ENCODE measurements at places on chromosomes 6 and 20.

- DNase-seq, result peak; percentile 38
These were observed 23.0 kb upstream of the SLC22A7 start for GRCh38 chr6:43274916-43275597.

GRCh38 chr6:39824030-39824926 is 32.1 kb downstream of the DAAM2 start:
- DNase-seq, result no peak

- DNase-seq, result no peak
These were observed 25.8 kb upstream of the SLC9A8 start for GRCh38 chr20:49786668-49787370.

DNA sequence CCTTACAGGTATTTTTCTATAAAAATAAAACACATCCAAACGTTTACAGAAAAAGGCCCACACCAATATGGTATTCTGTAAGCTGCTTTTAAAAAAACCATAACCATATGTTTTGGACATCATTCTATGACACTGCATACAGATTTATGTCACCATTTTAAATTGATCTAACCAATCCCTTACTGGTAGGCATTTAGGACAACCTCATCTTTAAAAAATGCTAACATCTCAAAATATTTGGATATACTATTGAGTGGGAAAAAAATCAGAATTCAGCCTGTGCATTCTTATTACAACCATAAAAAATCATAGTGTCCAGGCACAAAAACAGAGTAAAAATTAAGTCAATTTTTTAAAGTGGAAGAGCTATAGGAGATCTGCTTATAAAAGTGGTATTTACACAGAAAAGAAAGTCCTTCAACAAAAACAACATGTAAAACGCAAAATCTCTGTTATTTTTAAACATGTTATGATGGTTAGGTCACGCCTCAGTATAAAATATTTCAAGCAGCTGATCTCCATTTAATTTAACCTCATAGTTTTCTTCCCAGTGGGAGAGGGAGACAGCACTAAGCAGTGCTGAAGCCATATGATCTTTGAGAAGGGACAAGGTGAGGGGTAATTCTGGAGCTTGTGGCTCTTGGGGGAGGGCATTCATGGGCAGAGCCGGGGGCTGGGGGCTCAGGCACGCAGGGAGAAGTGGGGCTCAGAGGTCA is 21.2 kb downstream of the TRAM2 start:
- DNase-seq, result no peak

DNA sequence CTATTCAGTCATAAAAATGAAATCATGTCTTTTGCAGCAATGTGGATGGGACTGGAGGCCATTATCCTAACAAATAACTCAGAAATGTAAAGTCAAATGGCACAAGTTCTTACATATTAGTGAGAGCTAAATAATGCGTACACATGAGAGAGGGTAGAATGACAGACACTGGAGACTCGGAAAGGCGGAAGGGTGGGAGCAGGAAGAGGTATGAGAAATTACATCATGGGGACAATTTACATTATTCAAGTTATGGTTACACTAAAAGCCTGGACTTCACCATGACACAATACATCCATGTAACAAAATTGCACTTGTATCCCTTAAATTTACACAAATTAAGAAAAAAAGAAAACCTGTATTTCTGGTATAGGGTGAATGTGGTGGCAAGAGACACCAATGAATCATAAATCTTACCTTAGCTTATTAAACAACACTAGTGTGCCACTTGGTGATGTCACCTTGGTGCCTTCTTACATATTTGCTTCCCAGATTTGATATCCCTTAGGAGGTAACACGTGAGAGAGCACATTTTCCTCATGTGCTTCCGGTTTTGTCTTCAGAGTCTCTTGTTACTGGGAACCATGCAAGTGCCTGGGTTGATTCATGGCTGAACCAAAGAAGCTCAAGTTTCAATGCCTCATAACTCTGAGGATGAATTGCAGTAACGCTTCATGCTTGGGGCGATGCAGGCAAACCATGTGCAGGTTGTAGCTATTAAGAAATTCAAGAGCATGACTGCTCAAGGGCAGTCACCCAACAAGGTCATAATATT is 84.6 kb downstream of the DCDC2 start:
- DNase-seq, result no peak

GRCh38 chr20:33305589-33306057 is 22.6 kb downstream of the BPIFB1 start:
- DNase-seq, result no peak

DNA sequence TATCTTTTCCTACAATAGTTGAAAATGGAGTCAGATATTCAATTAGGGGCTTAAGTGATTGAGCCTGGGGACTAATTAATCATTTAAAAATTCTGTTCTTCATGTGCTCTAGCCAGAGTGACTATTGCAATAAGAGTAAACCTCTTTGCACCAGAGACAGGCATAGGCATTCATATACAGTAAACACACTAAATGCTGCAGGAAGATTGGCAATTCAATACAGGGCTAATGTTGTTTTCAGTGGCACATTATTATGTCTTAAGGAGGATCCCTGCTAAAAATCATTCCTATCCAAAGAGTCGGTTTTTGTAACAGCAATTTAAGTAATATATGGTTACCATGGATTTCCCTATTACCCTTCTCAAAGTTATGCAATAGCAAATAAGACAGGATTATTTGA is 1.2 kb downstream of the PDE7B start:
- DNase-seq, result no peak

DNA sequence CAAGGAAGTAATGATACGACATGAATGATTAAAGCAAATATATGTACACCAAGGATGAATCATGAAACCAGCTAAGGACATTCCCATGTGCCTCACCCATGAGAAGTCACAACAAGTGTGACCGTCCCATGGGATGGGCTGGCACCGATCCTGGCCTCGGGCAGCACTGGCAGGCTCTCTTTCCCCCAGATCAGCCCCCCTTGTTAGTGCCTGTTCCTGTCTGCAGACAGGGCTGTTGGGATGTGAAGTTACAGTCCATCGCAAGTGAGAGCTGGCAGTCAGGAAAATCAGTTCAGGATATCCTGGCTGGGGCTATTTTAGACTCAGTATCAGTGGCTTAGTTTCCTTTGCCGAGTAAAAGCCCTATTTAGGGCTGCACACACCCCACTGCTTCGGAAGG is 129.2 kb upstream of the SNX9 start:
- DNase-seq, result no peak

GRCh38 chr6:61711849-61712248 is 574.2 kb downstream of the KHDRBS2 start:
- no peak for DNase-seq

DNA sequence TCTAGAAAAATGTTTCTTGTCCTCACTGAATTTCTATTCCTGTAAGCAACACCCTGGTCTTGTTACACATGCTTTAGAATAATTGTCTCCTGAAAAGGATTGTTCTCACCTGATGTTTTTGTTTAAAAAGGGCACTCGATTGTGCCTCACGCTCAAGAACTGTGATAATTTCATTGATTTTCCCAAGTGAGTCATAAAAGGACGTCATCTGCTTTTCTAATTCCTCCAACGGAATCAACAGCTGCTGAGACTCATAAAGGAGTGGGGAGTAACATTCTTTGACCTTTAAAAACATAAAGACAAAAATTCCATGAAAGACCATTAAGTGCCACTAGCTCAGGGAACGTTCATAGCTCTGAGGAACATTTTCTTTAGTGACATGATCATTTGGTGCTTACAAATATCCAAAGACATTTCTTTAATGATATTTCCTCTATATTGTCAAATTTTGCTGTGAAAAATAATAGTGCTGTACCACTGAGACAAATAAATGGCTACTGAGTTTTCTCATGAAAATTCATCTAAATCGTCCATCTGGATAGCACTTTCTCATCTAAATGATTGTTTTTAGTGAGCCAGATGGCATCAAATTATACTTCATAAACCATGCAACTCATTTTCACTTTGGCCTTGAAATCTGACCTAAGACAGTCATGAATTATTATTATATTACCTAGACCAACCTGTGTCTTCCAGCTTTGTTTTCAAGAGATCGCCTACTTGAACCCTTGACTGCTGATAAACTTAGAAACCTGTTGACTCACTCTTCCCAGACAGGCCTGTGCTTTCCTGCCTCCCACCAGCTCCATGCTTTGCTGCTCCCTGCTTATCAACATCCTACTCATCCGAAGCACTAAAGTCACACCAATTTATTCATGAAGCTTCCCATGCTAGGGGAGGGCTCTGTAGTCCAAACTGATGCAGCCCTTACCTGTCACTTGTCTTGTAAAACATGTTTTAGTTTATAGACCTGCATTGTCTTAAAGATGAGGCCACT is 178.2 kb downstream of the SYNE1 start:
- DNase-seq, result no peak

DNA sequence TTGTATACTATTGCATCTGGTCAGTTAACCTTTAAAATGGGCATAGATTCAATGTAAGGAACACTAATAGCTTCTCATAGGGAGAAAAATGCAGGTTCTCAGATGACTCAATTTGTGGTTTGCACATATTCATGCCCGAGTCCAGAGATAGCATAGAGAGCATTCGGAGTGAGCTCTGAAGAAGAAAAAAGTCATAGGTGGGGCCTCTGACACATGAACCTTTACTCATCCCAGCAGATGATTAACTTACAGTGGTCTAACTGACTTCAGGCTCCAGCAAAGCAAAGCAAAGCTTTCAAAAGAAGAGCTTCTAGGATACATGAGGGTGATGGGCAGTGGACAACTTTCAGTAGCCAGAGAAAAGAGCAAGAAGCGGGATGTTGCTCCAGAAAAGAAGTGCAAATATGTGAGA is 55.3 kb upstream of the BTN3A2 start:
- DNase-seq, result no peak

DNA sequence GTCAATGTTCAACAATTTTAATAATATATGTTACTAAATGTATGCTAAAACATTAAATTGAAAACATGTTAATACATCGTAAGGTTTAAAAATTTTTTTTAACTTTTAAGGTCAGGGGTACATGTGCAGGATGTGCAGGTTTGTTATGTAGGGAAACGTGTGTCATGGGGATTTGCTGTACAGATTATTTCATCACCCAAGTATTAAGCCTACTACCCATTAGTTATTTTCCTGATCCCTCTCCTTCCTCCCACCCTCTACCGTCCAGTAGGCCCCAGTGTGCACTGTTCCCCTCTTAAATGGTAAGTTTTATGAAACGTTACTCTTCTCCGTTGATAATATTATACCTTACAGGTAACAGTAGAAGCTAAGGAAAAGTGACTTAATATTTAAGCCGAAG is 15.8 kb downstream of the PDE7B start:
- DNase-seq, result no peak

GRCh38 chr6:79373880-79374279 is 139.4 kb upstream of the HMGN3 start:
- DNase-seq, result no peak

GRCh38 chr6:117739869-117740268 is 64.6 kb downstream of the NUS1 start:
- DNase-seq, result no peak

- no peak for DNase-seq
These were observed 3.9 kb downstream of the ATXN1 start for GRCh38 chr6:16757332-16757731.

DNA sequence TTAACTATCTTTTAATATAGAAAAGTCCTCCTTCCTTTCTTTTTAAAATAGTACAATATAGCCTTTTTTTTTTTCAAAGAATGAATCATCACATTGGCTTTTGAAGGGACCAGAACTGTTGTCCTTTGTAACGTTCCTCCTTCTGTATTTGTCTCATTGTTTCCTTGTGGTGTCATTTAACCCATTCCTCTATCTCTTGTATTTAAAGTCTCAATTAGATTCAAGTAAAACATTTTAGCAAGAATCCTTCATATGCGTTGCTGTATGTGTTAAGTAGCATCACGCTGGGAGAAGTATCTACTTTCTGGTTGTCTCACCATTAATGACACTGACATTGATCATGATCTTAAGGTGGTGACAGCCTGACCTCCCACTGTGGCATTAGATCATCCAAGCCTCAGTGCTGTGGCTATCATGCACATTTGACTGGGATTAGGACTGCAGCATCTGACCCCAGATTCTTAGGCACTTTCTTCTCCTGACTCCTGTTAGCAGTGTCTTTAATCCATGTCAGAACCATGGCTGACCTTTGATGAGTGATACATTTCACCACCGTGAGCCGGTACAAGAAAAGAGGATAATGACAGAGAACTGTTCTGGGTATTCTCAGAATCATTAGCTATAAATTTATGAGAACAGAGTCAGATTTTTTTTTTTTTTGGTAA is 67.5 kb upstream of the TFB1M start:
- no peak for DNase-seq

GRCh38 chr20:1711826-1712601 is 54.4 kb upstream of the SIRPG start:
- no peak for DNase-seq

GRCh38 chr6:92047152-92047850 is 1372.1 kb downstream of the EPHA7 start:
- no peak for DNase-seq

DNA sequence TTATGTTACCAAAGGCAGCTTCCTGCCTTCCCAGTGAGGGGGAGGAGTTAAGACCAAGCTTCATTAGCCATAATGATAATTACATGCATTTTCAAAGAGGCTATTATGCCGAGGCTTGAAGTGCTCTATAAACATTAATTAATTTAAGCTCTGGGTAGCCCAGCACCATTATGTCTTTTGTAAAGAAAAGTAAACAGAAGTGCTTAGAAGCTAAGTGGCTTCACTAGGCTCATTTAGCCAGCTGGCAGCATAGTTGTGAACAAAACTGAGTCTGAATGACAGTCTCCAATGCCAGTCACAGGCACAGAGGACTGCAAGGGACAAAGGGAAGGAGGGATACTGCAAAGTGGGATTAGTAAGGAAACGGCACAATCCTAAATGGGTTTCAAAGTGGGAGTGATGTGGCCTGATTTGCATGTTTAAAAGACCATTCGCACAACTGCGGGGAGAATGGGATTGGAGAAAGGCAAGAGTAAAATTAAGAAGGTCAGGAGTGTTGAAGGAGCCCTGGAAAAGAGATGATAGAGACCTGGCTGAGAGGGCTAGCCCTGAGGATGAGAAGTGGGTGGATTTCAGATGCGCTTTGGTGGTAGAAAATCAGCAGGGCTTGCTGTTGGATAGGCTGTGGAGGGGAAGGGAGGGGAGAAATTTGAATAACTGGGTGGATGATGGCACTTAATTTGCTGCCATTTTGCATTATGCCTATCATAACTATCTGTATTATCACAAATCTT is 20.1 kb upstream of the ISM1 start:
- no peak for DNase-seq

DNA sequence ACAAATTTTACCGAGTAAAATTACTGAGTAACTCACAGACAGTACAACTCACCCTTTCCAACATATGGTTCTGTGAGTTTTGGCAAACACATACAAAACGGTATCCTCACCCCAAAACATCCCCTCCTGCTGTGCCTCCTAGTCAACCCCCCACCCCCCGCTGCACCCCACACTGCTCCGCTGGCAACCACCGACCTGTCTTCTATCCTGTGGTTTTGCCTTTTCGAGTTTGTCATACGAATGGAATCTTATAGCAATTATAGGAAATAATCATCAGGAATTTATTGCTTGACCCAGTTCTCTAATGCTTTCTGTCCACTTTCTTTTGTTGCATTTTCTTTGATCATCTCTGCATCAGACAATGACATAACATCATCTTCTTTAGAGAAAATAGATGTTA is 312.3 kb downstream of the KIF16B start:
- no peak for DNase-seq
